ENCODE measurements at places on chromosomes 13 and 19.

DNA sequence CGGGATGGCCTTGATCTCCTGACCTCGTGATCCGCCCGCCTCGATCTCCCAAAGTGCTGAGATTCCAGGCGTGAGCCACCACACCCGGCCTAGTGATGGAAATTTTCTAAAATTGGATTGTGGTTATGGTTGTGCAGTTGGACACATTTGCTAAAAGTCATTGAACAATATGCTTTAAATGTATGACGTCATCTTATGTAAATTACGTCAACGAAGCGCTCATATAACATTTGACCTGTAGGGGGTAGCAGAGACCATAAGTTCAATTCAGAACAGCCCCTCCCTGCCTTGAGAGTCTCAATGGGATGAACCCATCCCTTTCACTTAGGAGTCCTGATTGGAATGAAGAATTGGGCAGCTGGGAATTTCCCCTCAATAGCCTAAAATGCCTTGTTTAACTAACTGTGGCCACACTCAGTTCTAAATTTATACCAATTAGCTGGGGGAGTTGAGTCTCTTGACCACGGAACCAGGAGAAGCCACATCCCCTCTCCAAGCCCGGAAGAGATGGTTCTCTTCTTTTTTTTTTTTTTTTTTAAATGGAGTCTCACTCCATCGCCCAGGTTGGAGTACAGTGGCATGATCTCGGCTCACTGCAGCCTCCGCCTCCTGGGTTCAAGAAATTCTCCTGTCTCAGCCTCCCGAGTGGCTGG, 15.2 kb upstream of the TLE6 start:
- peak; percentile 58 for DNase-seq

DNA sequence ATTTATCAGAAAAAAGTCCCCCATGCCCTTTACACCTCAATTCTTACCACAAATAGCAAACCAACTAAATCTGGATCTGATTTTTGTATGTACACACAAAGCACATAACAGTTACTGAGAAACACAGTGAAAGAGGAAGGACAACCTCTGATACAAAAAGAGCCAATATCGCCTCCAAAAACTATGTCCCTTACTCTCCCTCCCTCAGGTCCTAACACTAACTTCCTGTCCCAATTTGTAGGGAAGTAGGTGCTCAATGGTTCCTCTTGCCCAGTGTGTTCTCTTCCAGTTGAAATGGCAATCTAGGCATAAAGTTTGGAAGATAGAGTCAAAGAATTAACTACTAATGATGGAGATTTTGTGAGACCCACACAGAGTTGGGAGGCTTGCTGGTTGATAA, 15.8 kb upstream of the FPR3 start:
- DNase-seq = no peak

GRCh38 chr13:72255908-72256307, 388.9 kb upstream of the DACH1 start:
- DNase-seq = peak; percentile 57

- no peak for DNase-seq
Observed at GRCh38 chr19:6260376-6260775, 19.4 kb downstream of the MLLT1 start.

DNA sequence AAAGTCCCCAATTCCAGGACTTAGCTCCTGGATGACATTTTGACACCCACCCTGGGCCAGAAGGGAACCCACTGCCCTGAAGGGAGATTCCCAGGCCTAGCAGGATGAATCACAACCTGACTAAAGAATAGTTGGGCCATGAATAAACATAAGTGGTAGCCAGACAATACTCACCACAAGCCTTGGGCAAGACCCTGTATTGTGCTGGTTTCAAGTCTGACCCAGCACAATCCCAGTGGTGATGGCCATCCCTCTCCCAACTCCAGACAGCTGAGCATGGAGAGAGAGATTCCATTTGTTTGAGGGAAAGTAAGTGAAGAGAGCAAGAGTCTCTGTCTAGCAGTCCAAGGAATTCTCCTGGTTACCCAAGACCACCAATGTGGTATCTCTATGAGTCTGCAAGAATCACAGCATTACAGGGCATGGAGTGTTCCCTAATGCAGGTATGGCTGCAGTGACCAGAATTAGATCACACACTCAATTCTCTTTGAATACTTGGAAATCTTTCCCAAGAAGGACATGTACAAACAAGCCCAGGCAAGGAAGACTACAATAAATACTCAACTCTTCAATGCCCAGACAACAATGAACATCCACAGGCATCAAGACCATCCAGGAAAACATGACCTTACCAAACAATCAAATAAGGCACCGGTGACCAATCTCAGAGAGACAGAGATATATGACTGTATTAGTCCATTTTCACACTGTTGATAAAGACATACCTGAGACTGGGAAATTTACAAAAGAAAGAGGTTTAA, 158.0 kb downstream of the VWA8 start:
- no peak for DNase-seq

- DNase-seq = no peak
Observed at GRCh38 chr13:85825454-85825853, 26.2 kb upstream of the SLITRK6 start.

DNA sequence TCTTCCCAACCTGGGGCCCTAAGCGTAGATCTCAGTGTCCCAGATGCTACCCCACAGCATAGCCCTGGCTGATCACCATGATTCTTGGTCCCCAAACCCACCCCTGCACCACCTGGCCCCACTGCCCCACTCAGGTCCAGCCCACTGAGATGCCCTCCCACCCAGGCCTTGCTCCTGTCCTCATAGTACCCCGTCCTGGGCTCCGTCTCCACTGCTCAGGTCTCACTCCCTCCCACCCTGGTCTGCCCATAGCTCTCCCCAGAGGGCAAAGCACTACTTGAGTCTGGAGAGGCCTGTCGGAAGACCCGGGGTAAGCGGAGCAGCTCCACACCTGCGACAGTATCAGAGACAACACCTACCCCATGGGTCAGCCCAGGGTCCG, 35.8 kb upstream of the ISYNA1 start:
- DNase-seq = no peak

DNA sequence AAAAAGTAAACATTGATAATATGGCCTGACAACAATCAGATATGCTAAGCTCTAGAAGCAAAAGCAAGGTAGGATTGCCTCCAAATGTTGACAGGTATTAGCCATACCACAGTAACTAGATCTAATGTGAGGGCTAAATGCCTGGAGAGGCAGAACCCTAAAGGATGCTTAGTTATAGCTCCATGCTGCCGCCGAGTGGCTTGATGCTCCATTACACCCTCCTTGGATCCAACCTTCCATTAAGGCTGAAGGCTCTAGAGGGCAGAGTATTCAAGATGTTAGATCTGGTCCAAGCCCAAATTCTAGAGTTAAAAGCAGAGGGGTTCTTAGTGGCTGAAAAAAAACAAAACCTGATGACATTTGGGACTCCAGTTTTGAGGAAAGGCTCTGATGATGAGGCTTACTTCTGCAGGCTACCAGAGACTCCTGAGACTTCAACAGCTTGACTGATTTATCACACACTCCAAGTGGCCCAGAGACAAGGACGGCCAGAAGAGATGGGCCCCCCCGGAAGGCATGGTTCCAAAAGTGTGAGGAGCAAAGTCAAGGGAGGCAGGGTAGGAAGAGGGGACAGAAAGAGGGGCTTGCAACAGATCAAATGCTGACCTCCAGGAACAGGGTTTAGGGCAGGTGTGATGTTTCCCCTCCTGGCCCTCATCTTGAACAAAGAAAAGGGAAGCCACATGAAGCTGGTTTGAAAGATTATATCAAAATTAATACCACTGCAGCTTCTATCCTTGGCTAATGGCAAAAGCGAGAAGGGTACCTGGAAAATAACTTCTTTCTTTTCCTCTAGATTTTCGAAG, 21.9 kb upstream of the CPB2 start:
- peak; percentile 45 for DNase-seq

DNA sequence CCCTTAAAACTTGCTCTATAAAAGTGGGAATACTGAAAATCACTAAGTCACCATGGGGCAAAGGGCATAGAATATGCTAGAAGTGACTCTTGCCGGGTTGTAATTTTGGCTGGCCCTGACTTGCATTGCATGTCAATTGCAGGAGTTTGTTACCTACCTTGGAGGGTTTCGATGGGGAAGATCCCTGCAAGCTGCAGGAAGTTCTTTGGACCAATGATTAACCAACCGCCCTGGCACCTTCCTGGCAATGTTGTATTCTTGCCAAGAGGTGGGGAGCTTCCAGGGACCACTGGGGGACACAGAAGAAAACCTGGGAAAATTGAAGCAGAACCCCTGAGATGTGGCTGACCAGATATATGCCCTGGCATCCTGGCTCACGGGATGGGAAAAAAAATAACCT, 235.8 kb downstream of the B3GLCT start:
- no peak for DNase-seq

DNA sequence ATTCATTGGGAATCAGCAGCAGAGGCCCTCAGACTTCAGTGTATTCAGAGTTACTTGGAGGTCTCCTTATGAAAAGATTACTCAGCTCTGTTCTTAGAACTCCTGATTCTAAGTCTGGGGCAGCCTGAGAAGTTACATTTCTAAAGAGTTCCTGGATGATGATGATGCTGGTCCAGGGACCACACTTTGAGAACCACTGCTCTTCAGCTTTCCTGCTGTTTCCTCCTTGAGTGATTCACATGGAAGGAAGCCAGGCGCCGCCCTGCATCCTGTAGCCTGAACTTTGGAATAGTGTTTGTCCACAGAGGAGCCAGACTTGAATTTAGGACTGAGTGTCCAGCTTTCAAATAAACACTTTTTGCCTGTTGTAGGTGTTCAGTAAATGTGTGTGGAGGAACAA, 2.9 kb downstream of the CEBPG start:
- DNase-seq = no peak

GRCh38 chr13:73759434-73759833, 374.8 kb downstream of the KLF12 start:
- DNase-seq = no peak

GRCh38 chr19:29873024-29873800, 61.4 kb downstream of the CCNE1 start:
- DNase-seq = no peak

- no peak for DNase-seq
Observed at GRCh38 chr19:18000480-18000914, 7.5 kb upstream of the ARRDC2 start.

GRCh38 chr13:23321535-23322241, 111.8 kb downstream of the SACS start:
- no peak for DNase-seq

DNA sequence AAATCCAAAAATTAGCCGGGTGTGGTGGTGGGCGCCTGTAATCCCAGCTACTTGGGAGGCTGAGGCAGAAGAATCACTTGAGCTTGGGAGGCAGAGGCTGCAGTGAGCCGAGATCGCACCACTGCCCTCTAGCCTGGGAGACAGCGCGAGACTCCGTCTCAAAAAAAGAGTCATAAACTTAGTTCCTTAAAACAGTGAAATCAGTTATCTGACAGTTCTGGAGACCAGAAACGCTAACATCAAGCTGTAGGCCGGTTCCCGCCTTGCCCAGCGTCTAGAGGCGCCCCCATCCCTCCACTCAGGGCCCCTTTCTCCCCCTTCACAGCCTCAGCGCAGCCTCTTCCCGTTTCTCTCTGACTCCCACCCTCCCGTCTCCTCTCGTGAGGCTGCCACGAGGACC, 11.9 kb downstream of the ADAT3 start:
- DNase-seq = no peak

GRCh38 chr19:45920458-45920857, 5.9 kb upstream of the NANOS2 start:
- DNase-seq = no peak

DNA sequence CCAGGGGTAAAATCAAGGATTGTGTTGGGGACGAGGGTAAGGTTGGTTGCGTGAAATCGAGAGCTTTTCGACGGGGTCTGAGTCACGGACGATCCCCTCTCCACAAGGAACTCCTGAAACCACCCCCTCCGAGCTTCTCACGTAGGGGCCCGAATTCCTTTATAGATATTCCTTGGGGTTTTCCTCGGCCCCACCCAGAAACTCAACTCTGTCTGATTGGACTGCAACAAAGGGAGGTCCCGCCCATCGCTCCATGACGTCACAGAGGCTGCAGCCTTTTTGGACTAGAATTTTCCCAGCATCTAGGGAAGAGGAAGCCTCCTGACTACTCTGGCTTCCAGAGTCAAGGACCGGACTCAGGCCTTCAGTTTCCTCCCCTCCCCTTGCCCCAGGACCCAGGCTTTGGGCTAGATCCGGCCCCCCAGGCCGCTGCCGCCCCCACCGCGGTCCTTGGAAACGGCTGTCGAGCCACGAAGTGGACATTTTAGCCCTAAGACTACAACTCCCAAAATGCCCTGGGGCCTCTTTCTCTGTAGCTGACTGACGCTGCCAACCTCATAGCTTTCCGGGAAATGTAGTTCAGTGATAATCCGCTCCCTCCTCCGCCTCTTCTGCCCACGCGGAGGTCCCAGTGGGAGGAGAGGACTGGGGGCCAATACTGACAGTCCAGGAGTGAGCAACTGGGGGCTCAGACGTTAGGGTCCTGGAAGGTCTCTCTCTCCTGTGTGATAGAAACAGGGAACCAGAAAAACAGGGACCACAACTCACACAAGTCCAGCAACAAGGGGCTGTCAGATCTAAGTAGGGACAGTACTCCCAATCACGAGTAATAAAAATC, at the start of gene IZUMO1:
Gene IZUMO1 (minus strand): TSS at position 172 of the 838 bp plus-strand sequence. CDS start 1,050 bp downstream, outside the sequence.
- DNase-seq = no peak

- DNase-seq = no peak
Observed at GRCh38 chr13:24032674-24033073, 127.8 kb upstream of the SPATA13 start.

- no peak for DNase-seq
Observed at GRCh38 chr19:1668486-1669270, 16.3 kb upstream of the TCF3 start.

DNA sequence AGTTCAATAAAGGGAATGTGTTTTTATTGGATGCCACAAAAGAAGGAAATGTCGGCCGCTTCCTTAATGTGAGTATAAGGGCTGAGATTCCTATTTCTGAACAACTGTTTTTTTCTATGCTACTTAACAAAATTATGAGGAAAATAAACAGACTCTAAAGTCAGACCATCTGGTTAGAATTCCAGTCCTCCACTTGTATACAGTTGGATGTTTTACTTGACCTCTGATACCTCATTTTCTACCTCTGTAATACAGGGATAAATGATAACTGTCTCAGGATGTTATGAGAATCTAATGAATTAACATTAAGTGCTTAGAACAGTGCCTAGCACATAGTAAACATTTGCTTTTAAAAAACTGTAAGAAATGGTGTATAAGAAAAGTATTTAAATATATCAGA, 7.2 kb upstream of the PHF11 start:
- DNase-seq = no peak

DNA sequence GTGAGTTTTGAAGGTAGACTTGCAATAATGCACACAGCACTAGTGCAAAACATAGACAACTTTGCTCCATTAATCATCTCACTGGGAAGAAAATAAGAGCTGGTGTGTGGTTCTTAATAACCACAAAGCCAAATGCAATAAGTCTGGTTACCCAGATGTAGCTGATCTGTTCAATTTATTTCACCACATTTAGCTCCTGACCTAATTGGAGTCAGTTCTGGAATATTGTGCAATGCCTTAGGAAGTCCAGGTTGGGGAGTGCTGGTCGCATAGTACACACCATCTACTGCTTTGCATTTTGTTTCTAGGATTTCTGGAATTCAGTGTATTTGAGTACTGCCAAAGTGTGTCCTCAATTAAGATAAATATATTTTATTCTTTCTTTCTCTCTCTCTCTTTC, 483.3 kb upstream of the SPRY2 start:
- no peak for DNase-seq
